Activated naive CD4-positive, alpha-beta T cell treated with anti-CD3 and anti-CD28 coated beads, Interleukin-2, amount 50 U/mL, for 72 hours (primary cell): ENCODE measurements at places on chromosomes 4 and X. TPM values are rescaled to one million over a fixed set of nuclear protein-coding genes. Genes with fewer than 3 reads are reported as not detected.

MAOB gene
- total RNA-seq, result not detected

DNA sequence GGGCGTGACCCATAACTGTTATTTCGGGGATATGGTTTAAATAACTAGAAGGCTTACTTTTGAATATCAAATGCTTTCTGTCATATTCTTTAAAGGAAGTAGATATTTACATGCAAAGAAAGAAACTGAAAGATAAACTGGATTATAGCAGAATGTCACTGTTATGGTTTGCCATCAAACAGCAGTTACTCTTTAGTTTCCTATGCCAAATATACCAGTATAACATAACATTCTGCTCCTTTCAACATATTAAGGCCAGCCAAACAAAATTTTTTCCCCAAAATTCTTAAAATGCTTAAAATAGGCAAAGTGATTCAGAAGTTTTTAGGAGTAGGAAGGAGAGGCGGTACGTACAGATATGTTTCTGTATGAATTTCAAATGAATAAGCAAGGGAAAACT is 27.0 kb downstream of the KDM6A start:
- no peak for DNase-seq

DNA sequence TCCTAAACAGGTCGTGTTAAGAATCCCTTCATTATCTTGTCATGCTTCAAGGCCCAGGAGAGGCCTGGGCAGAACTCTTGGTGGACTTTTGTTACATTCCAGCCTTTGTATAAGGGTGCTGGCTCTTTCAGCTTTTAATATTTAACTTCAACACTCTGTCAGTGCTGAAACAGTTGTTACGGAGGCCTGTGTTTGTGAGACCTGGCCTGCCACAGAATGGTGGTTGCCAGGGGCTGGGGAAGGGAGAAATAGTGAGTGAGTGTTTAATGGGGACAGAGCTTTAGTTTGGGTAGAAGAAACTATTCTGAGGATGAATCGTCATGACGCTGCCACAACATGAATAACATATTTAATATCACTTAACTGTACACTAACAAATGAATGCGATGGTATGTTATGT is 1027.6 kb upstream of the PRKX start:
- DNase-seq, result no peak

GRCh38 chr4:36549992-36550391 is 268.6 kb downstream of the DTHD1 start:
- no peak for DNase-seq

GRCh38 chr4:169803413-169803812 is 45.7 kb upstream of the HPF1 start:
- DNase-seq, result no peak

BTK gene
- total RNA-seq, result 0.19 TPM

DNA sequence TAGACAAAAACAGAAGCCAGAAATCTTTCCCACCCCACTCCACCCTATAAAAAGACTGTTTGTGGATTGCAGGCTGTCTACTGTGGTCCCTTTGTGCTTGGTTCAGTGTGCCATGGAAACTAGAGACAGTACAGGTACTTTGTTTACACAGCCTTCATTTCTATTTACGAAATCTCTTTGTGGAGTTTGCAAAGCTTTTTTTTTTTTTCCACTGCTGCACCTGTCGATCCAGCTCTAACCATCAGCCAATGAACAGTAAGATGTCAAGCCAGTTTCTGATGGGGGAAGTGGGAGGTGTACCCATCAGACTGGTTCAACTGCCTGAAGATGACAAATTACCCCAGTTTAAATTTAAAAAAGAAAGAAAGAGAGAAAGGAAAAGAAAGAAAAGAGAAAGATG is 20.2 kb upstream of the LRBA start:
- DNase-seq, result no peak

DNA sequence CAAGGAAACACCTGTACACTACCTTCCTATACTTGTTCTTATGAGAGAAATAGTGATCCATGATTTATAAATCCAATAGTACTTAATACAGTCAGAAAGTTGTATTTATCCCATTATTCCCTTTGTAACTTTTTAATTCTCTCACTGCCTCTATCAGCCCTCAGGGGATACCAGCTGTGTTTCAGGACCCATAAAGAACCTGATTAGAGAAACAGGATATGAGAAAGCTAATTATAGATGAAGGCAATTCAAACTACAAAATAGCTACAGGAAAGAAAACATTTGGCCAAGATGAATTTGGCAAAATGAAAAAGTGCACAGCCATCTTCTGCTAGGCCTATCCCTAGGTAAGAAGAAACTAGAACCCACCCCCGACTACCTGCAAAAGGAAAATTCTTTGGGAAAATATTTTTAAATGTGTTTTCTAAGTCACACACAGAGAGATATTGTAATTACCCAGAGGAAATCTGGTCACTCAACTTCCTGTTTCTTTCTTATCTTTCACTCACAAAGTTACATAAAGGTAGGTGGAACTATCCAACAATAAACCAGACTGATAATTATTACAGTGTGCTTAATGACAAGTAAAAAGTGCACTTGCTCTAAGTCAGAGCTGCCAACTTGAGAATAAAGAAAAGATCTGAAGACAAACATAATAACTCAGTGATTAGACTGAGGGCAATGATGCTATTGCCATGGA is 836.5 kb upstream of the HTR2C start:
- DNase-seq, result no peak

DNA sequence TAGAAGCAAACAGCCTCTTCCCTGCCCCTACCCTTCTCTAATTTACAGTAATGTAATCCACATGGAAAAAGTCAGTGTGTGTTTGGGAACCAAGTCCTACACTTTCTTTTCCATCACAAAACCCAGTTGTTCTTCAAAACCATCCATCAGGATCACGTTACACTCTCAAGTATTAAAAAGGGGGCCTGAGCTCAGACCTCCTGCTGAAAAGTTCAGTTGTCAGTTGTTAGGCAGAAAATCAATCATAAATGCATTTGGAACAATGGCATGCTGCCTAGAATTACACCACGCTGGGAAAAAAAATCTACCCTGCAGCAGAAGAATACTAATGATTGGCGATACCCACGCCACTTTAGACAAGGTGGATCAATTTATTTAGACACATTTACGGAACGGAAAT is 236.5 kb downstream of the PARM1 start:
- DNase-seq, result no peak

DNA sequence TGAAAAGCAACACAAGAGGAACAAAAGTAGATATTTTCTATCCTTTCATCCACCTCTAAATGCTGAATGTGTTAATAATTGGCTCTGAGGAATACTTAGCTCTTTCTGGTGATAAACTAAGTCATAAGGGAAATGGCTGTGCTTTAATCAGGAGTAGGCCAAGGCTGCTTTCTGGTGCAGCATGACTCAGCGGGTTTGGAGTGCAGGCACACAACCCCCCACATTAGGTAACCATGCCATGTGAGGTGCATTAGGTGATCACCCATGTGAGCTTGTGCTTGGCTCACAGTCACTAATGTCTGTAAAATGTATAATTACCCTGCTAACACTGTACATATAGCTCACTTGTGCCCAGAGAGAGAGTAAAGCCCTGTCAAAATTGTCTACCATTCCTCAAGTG is 57.2 kb downstream of the USP38 start:
- DNase-seq, result no peak

GRCh38 chr4:62288808-62289541 is 1088.8 kb downstream of the ADGRL3 start:
- DNase-seq, result no peak

DNA sequence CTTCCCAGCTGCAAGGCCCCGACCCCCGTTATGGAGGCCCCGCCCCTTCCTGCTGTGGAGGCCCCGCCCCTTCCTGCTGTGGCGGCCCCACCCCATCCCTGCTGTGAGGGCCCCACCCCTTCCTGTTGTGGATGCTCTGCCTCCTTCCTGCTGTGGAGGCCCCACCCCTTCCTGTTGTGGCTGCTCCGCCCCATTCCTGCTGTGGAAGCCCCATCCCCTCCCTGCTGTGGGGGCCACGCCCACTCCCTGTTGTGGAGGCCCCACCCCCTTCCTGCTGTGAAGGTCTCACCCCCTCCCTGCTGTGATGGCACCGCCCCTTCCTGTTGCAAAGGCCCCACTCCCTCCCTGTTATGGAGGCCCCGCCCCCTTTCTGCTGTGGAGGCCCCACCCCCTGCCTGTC is 104.9 kb upstream of the PSAPL1 start:
- DNase-seq, result no peak

DNA sequence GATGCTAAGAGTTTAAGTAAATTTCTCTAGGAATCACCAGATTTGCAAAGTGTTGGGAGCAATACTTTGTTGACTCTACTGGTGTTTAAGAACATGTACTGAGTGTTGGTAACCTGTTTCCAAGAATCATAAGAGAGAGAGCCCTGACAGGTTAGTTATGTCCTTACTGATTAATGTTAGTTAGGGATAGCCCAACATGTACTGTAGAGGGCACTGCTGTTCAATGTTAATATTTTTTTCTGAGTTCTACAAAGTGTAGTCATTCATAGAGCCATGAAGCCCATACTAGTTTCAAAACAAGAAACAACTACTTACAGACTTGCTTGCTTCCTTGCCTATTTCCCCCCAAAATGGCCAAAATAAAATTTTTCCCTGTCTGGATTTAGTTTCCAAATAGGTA is 11.9 kb downstream of the TMPRSS11D start:
- peak; percentile 5 for DNase-seq

RAB39B gene
- total RNA-seq, result 13.4 TPM

GRCh38 chr4:150345207-150345744 is 236.7 kb upstream of the MAB21L2 start:
- DNase-seq, result no peak

- no peak for DNase-seq
Observed at GRCh38 chrX:2311501-2311900, 189.3 kb downstream of the DHRSX start.

- no peak for DNase-seq
Observed at GRCh38 chr4:146255874-146256273, 41.5 kb downstream of the REELD1 start.

ARMCX4 gene
- total RNA-seq, result 7.6 TPM

- DNase-seq, result no peak
Observed at GRCh38 chr4:167943872-167944505, 148.3 kb upstream of the ANXA10 start.

JCHAIN gene
- not detected for total RNA-seq

GRCh38 chr4:167890226-167890625 is 202.1 kb upstream of the ANXA10 start:
- DNase-seq, result no peak

GPR119 gene
- total RNA-seq, result not detected

CT45A2 gene
- total RNA-seq, result not detected

FRAS1 gene
- 0.06 TPM for total RNA-seq

CTSO gene
- 0.77 TPM for total RNA-seq

- no peak for DNase-seq
Observed at GRCh38 chrX:16770970-16771482, 15.2 kb upstream of the TXLNG start.

TLR2 gene
- 1.1 TPM for total RNA-seq

DNA sequence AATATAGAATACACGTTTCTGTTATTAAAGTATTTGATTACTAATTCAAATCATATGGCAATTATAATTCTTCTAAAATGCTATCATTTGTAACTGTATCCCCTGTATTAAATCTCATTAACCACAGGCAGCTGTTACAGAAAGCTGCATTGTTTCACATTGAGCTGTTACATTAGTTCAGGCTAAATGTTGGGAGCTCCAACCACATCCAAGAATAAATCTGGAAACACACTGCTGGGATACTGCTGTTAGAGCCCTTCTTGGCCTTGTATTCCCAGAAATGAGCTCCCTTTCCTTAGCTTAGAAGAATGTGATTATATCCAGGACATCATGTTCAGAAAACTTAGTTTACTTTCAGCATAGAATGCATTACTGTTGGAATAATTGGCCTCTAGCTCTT is 48.2 kb downstream of the GUCY1B1 start:
- no peak for DNase-seq

DCAF4L1 gene
- 0.27 TPM for total RNA-seq

GRCh38 chrX:57282568-57282967 is 3.9 kb upstream of the FAAH2 start:
- DNase-seq, result no peak

CLIC2 gene
- 0.64 TPM for total RNA-seq

TMEM35A gene
- not detected for total RNA-seq

- no peak for DNase-seq
Observed at GRCh38 chr4:98352396-98352795, 91.2 kb downstream of the RAP1GDS1 start.

MND1 gene
- total RNA-seq, result 31.1 TPM

SSX1 gene
- not detected for total RNA-seq

IL3RA gene
- total RNA-seq, result 0.41 TPM

RHOXF1 gene
- not detected for total RNA-seq

GRCh38 chr4:158860856-158861255 is 92.0 kb downstream of the FNIP2 start:
- no peak for DNase-seq

FAT4 gene
- total RNA-seq, result not detected

DNA sequence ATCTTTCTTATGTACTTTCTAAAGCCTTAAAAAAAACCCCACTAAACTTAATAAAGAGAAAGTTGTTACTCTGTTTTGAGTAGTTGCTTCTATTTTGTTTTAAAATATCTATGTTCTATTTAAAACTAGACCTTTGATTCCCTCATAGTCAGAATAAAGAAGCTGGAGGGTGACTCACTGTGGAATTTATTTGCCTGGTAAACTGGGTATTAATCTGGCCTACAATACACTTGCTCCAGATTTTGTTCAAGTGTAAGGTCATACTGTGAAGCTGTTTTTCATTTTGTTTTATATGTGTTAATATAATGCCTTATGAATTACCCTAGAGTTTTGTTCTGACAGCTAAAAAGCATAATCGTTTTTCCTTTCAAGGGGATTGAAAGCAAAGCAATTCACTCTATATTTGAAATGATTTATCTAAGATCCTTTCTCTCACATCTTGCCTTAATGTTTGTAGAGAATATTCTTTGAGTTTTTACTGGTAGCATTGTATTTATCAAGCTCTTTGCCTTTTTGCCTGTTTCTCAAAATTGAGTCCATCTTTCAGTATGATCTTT is 277.4 kb upstream of the PITX2 start:
- no peak for DNase-seq

GRCh38 chr4:48831532-48832030 is 693 bp downstream of the OCIAD1 start:
- no peak for DNase-seq

DNA sequence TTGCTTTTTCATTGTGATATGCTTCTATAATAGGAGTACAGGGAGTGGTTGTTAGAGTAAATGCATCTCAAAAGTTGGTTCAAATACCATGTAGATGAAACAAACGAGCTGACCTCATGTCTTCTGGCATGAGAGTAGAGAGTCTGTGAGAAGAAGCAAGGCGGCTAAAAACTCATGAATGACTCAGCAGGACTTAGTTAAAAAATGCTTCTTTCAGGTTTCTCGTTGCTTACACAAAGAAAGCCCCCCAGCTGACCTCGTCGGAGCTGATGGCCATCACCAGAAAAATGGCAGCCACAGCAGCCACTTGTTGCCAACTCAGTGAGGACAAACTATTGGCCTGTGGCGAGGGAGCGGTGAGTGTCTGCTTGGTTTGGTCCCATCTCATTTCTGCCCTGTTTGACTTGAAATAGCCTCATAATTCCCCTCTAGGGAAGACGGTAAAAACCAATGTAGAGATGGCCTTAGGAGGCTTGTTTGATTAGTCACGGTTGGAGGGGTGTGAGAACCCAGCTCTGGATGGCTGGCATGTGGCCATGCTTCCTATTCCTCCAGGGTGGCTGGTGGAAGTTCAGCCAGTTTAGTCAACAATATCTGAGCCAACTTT is 14.5 kb downstream of the AFP start:
- DNase-seq, result no peak

ARHGAP4 gene
- 90.0 TPM for total RNA-seq
